Upper lobe of right lung (tissue), 1 donor: ENCODE measurements at places on chromosomes 4 and X. TPM values are rescaled to one million over a fixed set of nuclear protein-coding genes. Genes with fewer than 3 reads are reported as not detected.
A peak's percentile ranks its signal among the peaks of the same experiment; 100 is the strongest.

Gene SPANXA2
- not detected for total RNA-seq

DNA sequence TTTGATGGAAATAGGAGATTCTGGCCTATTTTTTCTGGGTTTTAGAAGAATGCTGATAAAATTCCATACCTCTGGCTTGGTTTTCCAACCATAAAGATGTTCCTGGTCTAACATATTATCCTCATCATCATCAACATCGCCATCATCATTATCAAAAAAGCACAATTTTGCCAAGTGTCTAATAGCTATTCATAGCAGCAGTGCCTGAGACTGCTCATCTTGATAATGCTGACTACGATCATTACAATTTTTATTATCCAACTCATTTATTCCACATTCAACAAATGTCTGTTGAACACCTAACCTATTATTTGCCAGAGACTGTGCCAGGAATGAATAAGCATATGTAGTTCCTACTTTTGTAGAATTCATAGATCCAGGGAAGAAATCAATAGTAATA is 303.5 kb upstream of the GATB start:
- no peak for DNase-seq
- no peak overlapping the region for H3K27ac ChIP-seq
- peaks cover 3% of the 10 kb centered on the region for H3K4me1 ChIP-seq
- H3K27me3 ChIP-seq: no peaks in the 10 kb centered on the region
- H3K36me3 ChIP-seq: no peaks in the 10 kb centered on the region
- H3K4me3 ChIP-seq: no peak overlapping the region

DNA sequence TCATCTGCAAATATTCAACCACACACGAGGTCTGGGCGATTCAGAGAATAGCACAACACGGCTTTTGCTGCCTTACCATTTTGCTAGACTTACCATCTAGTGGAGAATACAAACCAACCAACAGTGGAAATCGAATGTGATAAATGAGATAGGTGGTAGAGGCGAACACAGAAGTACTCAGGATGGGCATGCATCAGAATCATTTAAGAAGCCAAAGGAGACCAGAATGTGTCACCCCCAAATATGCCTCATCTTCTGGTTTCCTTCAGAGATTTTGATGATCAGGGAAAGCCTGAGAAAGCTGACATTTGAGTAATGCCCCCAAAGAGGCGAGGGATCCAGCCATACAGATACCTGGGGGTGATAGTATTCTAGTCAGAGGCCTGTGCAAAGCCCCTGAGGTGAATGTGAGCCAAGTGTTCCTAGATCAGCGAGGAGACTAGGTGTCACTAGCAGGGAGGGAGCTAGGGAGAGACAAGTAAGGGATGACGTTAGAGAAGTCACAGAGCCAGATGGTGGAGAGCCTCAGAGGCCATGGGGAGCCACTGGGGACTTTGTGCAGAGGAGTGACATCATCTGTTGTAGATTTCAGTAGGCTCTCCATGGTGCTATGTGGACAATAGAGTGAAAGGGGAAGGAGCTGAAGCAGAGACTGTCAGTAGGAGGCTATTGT is 1.7 kb downstream of the MTMR1 start:
- H3K4me3 ChIP-seq: peak overlapping the region; percentile 55
- no peaks in the 10 kb centered on the region for H3K27me3 ChIP-seq
- no peaks in the 10 kb centered on the region for H3K4me1 ChIP-seq
- DNase-seq: no peak
- H3K36me3 ChIP-seq: no peaks in the 10 kb centered on the region

DNA sequence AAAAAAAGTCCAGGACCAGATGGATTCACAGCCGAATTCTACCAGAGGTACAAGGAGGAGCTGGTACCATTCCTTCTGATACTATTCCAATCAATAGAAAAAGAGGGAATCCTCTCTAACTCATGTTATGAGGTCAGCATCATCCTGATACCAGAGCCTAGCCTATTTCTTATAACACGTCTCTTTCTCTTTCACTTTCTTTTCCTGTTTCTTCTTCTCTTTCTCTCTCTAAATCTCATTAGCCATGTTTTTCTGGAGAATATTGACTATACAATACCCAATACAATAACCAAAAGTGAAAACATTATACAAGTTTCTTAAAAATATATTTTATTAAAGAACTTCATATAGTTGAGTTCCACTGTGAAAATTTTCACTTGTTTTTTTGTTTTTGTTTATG is 1154.9 kb upstream of the PCDH7 start:
- no peaks in the 10 kb centered on the region for H3K4me1 ChIP-seq
- H3K27ac ChIP-seq: no peak overlapping the region
- no peaks in the 10 kb centered on the region for H3K27me3 ChIP-seq
- no peak for DNase-seq
- no peak overlapping the region for H3K4me3 ChIP-seq

Gene GC
- not detected for total RNA-seq
